ENCODE measurements at places on chromosomes 1 and 21. TPM values are rescaled to one million over a fixed set of nuclear protein-coding genes. Genes with fewer than 3 reads are reported as not detected.

The HORMAD1 gene
- 5.7 TPM for total RNA-seq

The FAM151A gene
- total RNA-seq: 0.05 TPM

The ADORA1 gene
- total RNA-seq: 1.3 TPM

The CCDC27 gene
- not detected for total RNA-seq

The OR10Z1 gene
- not detected for total RNA-seq

The CSTB gene
- total RNA-seq: 98.7 TPM

The ODR4 gene
- total RNA-seq: 15.0 TPM

The CTPS1 gene
- total RNA-seq: 108 TPM

The EXOSC10 gene
- 38.9 TPM for total RNA-seq

The LCK gene
- total RNA-seq: not detected

The PSMB2 gene
- 78.1 TPM for total RNA-seq

The MX2 gene
- 0.06 TPM for total RNA-seq

The RIMS3 gene
- 1.2 TPM for total RNA-seq

The OR2L5 gene
- total RNA-seq: not detected

The ADORA3 gene
- total RNA-seq: not detected

The FCER1G gene
- not detected for total RNA-seq

The PPFIA4 gene
- total RNA-seq: 0.33 TPM

The PYHIN1 gene
- not detected for total RNA-seq

The WDR64 gene
- not detected for total RNA-seq

The KCNJ9 gene
- not detected for total RNA-seq

The KLHDC9 gene
- total RNA-seq: 2.2 TPM

The NKAIN1 gene
- total RNA-seq: 0.99 TPM

The NBPF10 gene
- total RNA-seq: 0.46 TPM

The SERTAD4 gene
- total RNA-seq: 0.73 TPM

The NPR1 gene
- total RNA-seq: 0.82 TPM

The KRTAP19-8 gene
- total RNA-seq: not detected

The TAF1A gene
- total RNA-seq: 10.4 TPM

The CD48 gene
- total RNA-seq: not detected

The AGTRAP gene
- 102 TPM for total RNA-seq

The SYNC gene
- 12.4 TPM for total RNA-seq

The C1orf87 gene
- total RNA-seq: not detected

The WDR47 gene
- total RNA-seq: 8.1 TPM

The STMN1 gene
- 181 TPM for total RNA-seq

The TNFRSF8 gene
- 0.10 TPM for total RNA-seq

The RHD gene
- total RNA-seq: not detected

The PADI2 gene
- total RNA-seq: 1.5 TPM

The ABCA4 gene
- total RNA-seq: 0.06 TPM

The MEX3A gene
- total RNA-seq: 2.9 TPM

The TDRD10 gene
- not detected for total RNA-seq

The RNF207 gene
- total RNA-seq: 10.8 TPM

The IVL gene
- 0.06 TPM for total RNA-seq

The KCNE1 gene
- total RNA-seq: not detected

The PLA2G2C gene
- not detected for total RNA-seq

The TRIM67 gene
- total RNA-seq: 0.25 TPM

The UBASH3A gene
- total RNA-seq: 0.16 TPM

Measured in A549 treated with CORT108297 at 1 μM for 4 hours (cell line).